OCI-M1 (cell line): ENCODE measurements at places on chromosomes 13 and 19.

GRCh38 chr13:42270160-42270856 is 1.6 kb upstream of the AKAP11 start:
- no peak for DNase-seq

DNA sequence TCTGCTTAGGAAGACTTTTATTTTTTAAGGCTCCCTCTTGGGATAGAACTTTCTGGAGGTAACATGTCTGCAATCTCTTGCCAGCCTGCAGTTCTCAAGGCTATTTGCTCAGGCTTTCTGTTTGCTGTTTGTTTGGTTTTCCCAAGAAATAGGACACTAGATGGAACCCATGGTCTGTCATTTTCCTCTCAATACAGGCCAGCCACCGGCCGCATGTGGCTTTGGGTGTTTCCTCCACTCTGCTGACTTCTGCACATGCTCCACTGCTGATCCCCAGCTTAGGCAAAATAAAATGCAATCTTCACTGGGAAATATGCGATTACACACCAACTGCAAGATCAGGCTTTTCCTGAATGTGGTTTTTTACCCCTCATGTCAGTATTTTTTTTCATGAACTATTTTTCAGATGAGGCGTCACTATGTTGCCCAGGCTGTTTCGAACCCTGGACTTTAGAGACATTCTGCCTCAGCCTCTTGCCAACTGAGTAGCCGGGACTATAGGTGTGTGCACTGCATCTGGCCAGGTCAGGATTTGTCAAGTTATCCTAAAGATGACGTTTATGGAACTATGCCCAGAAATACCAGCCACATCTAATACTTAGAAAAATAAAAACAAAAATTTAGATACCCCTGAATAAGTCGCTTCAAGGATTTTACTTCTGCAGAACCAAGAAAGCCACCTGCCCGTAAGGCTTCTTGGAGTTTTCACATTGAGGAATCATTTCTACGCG is 94.3 kb upstream of the PABPC3 start:
- DNase-seq = peak; percentile 27

DNA sequence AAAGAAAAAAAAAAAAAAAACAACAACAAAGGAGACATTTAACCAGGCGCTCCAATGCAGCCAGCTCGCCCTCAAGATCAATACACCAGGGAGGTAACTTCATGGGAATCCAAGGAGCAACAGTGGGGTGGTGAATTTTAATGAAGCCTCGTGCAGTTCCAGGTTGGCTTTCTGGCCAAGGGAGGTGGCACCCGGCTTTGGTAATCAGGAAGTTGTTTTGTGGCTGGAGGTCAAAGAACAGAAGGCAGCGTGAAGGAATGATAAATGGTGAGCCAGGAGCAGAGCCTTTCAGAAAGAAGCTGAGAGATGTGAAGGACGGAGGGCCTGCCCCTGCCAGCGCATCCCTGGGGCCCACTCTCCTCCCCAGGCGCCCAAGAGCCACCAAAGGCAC is 188.2 kb upstream of the TSC22D1 start:
- peak; percentile 33 for DNase-seq

DNA sequence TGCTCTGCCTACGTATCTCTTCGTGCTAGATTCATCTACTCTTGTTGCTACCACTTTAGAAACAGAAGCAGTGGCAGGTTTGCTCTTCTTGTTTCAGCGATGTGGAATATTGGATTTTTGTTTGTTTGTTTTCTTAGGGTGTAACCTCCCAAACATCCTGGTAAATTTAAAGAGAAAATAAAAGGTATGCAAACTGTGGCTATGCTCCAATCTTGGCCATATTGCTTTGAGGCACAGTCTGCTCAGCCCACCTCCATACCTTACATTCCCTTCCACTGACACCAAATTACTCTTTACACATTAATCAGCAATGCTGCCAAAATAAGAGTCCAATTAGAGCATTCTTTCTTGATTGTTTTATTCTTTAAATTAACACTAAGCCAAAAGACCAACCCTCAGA is 25.2 kb upstream of the UBL3 start:
- DNase-seq = no peak

- DNase-seq = no peak
These were observed 13.4 kb upstream of the SYT5 start for GRCh38 chr19:55193481-55193880.

GRCh38 chr19:4059453-4059871 is 7.2 kb downstream of the ZBTB7A start:
- no peak for DNase-seq

- no peak for DNase-seq
These were observed 95.7 kb downstream of the SLC10A2 start for GRCh38 chr13:102970542-102970941.

- DNase-seq = no peak
These were observed 55.9 kb downstream of the ATP7B start for GRCh38 chr13:51955281-51955771.

- peak; percentile 65 for DNase-seq
These were observed at the start of gene HSH2D for GRCh38 chr19:16143399-16144215. Gene HSH2D, plus strand, starts transcription at chr19:16143685. Its CDS starts 5,066 bp downstream, at chr19:16148751.

DNA sequence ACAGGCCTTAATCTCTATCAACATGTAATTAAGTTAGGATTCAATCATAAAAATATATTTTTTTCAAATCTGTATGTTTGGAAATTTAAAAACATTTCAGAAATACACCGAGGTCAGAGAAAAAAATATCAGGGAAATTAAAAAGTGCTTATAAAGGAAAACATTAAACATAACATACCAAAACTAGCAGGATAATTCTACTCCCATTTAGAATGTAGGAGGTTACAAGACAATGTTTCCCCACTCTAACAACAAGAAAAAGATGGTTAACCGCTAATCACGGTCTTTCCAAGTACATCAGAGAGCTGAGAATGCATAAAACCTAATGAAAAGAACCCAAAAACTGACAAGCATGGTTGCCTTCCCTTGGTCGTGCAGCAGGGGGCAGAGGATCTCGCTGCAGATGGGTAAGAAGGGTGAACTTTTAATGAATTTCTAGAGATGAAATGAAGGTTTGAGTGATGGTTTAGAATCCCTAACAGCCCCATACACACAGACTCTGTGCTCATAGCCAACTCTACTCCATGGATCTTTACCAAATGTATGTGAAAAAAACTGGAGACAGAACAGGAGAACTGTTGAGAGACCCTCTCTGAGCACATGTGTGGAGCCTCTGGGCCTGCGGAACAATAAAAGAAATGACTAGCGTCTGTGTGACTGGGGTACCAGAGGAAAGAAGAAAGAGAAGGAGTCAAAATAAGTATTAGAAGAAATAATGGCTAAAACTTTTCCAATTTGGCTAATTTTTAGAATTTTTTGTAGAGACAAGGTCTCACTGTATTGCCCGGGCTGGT is 51.3 kb upstream of the LSM14A start:
- DNase-seq = peak; percentile 74
